ENCODE measurements at places on chromosomes 13 and 19. TPM values are rescaled to one million over a fixed set of nuclear protein-coding genes. Genes with fewer than 3 reads are reported as not detected.

DNA sequence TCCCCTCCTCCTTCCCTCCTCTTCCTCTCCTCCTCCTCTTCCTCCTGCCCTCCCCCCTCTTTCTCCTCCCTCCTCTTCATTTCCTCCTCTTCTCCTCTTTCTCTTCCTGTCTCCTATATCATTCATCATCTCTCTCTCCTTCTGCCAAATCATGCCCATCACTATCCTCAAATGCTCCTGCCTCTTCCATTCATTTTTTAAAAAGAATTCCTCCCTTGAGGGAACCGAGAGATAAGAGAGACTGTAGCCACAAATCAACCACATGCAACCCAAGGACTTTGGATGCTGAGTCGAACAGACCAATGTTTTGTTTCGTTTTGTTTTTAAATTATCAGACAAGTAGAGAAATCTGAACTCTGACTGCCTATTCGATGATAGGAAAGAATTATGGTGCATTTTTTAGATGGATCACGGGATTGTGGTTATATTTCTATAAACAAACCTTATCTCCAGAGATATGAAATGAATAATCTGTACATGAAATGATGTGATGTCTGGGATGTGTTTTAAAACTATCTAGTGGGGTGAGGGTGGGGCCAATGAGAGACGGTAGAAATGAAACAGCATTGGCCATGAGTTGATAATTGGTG lies 9.5 kb upstream of the ZNF541 start:
- peaks cover 19% of the 10 kb centered on the region for H3K4me1 ChIP-seq
- H3K4me3 ChIP-seq = peak overlapping the region; percentile 34
- no peak for DNase-seq
- no peak overlapping the region for H3K27ac ChIP-seq
- no peaks in the 10 kb centered on the region for H3K36me3 ChIP-seq

DNA sequence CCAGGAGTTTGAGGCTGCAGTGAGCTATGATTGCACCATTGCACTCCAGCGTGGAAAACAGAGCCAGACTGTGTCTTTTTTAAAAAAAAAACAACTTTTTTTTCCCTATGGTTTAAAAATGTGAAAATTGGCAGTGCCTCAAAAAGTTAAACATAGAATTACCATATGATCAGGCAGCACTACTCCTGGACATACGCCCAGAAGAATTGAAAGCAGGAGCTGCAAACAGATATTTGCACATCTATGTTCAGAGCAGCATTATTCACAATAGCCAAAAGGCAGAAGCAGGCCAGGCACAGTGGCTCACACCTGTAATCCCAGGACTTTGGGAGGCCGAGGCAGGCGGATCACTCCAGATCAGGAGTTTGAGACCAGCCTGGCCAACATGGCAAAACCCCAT lies 3.8 kb upstream of the RETN start:
- H3K27me3 ChIP-seq = peaks cover 17% of the 10 kb centered on the region
- H3K4me3 ChIP-seq = no peak overlapping the region
- DNase-seq = no peak
- H3K27ac ChIP-seq = no peak overlapping the region
- peaks cover 3% of the 10 kb centered on the region for H3K4me1 ChIP-seq

- DNase-seq = no peak
- H3K36me3 ChIP-seq = peaks cover 16% of the 10 kb centered on the region
- H3K27ac ChIP-seq = no peak overlapping the region
Measured at GRCh38 chr13:74040200-74040599, 94.0 kb downstream of the KLF12 start.

GRCh38 chr13:32545083-32545482 lies 6.5 kb upstream of the N4BP2L2 start:
- peaks cover 17% of the 10 kb centered on the region for H3K27me3 ChIP-seq
- no peaks in the 10 kb centered on the region for H3K36me3 ChIP-seq
- no peaks in the 10 kb centered on the region for H3K4me1 ChIP-seq
- DNase-seq = no peak

DNA sequence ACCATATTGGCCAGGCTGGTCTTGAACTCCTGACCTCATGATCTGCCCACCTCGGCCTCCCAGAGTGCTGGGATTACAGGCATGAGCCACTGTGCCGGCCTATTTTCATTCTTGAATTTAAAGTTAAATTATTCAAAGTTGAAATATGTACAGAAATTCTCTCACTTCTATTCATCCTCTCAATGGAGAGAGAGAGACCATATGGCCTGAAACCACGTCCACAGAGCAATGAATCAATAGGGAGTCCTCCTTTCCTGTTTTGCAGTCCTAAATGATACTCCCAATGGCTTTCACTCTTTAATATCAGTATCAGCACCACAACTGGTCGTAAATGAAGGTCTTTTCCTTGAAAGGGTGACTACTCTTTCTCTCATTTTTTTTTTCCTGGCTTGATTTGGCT lies 30.5 kb upstream of the KCTD4 start:
- H3K4me3 ChIP-seq = no peak overlapping the region
- no peak overlapping the region for H3K27ac ChIP-seq
- no peak for DNase-seq
- no peaks in the 10 kb centered on the region for H3K4me1 ChIP-seq

Gene ZNF653
- 19.4 TPM for total RNA-seq

Gene ZNF428
- total RNA-seq = 17.7 TPM

Gene C19orf81
- total RNA-seq = 1.5 TPM

Gene PALM3
- total RNA-seq = 0.34 TPM
